ENCODE measurements at places on chromosomes 16 and 17.

- DNase-seq: no peak
These were observed 942.1 kb downstream of the KCNJ2 start for GRCh38 chr17:71111460-71111859.

DNA sequence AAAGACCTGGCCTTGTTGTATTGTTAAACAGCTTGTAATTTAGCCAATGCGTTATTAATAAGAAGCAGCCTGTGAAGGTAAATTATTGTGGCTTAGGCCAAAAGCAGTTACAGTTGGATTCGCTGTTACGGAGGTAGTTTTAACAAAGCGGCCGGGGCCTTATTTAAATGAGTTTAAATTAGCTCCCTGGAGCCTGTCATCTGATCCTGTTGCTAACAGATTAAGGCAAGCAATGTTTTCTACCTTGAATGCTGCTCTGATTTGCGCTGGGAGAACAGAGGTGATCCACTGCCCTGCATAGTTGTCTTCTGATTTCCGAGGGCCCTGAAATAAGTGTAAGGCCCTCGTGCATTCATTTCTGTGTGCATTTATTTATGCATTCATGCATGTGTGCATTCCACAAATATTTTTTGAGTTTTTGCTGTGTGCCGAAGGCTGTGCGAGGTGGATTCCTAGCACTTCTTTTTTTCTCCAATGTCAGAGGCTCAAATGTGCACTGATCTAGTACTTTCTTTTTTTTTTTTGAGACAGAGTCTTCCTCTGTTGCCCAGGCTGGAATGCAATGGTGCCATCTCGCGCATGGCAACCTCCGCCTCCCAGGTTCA is 10.9 kb downstream of the SEC14L5 start:
- no peak for DNase-seq

GRCh38 chr17:44879376-44879775 is 19.9 kb downstream of the EFTUD2 start:
- DNase-seq: no peak

GRCh38 chr17:18344021-18344420 is 19.3 kb downstream of the SHMT1 start:
- no peak for DNase-seq

DNA sequence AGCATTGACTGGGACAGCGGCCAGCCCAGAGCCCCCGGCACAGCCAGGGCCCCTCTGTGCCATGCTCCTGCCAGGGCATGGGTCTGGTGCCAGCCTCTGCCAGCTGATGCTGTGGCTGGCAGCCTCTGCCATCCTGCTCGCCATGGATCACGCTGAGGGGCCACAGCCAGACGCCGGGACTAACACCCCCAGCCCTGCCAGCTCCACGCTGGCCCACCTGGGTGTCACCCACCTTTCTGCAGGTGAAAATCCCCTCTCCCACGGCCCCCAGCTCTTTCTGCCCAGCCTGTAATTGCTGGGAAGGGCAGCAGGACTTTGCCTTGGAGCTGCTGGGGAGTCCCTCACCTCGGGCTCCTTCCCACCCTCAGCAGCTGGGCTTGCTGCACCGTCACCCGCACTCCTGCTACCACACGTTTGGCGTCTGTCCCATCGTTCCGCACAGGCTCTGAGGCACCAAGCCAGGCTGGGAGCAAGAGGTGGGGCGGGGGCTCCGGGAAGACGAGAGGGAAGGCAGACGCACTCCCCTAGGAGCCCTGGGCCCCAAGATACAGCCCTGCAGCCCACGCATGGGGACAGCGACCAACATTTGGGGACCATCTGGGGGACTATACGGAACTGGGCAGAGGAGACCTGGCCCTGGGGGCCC is 42.0 kb upstream of the ACSF3 start:
- DNase-seq: no peak

DNA sequence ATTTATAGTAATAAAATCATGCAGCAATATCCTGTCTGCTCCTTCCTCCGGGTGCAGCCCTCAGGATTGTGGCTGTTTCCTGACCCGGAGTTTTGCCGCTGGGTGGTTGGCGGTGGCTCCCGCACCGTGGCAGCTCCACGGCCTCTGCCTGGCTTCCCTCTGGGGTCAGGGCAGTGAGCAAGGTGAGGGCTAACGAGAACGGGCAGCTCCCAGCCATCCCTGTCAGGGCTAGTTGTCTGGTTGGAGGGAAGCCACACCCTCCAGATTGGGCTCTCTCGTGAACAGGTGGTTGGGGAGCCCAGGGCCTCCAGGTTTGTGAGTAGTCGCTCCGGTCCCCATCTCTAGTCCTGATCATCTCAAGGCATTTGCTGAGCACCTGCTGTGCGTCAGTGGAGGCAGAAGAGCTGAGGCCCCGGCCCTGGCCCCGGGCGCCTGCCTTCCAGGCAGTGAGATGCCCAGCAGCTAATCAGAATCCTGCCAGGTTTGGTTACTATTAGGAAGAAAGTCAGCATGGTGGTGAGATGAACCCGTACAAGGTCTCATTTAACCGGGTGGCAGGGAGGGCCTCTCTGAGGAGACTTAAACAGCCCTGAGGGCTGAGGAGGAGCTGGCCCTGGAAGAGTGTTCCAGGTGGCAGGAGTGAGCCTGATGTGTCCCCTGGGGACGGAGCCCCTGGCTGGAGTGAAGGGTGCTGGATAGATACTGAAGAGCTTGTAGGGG is 2.3 kb upstream of the NUDT16L1 start:
- DNase-seq: no peak

Measured in choroid plexus epithelial cell (primary cell).